Stimulated activated CD4-positive, alpha-beta T cell treated with anti-CD3 and anti-CD28 coated beads, Interleukin-1b, Interleukin-23, amount 100 ng/mL, for 24 hours (primary cell): ENCODE measurements at places on chromosomes 6 and 20.

DNA sequence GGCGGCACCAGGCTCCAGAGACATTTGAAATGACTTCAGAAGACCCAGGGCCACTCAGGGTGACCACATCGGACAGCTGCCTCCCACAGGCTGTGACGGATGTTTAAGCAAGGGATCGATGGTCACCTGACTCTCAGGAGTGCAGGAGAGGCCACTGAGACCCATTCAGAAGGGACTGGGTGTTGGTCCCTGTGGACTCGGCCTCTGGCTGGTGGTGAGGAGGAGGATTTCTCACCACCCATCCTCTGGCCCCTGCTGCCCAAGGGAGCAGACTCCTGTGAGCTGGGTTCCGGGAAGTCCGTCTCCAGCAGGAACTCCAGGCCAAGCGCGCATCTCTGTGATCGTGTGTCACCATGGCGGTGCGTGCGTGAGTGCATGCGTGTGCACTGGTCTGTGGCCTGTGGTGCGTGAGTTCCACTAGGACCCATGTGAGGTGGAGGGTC, 25.5 kb downstream of the NPEPL1 start:
- no peak for DNase-seq

- DNase-seq, result no peak
Measured at GRCh38 chr6:90477366-90477765, 109.5 kb downstream of the MAP3K7 start.

- no peak for DNase-seq
Measured at GRCh38 chr6:111700135-111700690, 94.5 kb upstream of the TRAF3IP2 start.

GRCh38 chr6:56659721-56660380, 17.2 kb upstream of the DST start:
- no peak for DNase-seq

- no peak for DNase-seq
Measured at GRCh38 chr20:60096166-60096565, 137.9 kb downstream of the CDH26 start.

DNA sequence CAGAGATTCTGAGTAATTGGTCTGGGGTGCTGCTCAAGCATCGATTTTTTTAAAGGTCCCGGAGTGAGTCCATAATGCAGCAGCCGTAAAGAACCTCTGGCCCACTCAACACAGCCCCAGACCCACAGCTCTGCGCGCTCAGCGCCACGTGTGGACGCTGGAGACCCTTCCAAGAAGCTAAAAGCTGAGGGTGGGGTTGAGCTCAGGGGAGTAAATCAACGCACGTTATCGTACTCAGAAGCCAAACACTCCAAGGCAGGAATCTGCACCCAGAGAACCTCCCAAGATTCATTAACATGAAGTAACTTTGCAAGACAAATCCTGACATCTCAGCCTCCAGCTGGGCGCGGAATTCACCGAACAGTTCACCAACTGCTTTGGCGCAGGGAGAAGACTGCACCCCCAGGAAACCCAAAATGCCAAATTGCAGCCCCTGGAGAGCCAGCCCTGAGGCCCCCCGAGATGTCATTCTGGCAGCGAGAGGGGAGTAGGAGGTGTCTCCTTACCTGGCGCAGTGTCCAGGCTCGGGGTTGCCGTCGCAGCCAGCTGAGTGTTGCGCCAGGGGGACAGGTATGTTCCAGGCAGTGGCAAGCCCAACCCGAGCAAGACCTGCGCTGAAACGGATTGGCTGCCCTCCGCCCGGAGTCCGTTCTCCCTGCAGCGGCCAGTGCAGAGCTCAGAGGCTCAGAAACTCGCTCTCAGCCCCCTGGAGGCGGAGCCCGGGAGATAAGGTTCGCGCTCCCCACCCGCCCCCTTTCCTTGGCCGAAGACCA, at the start of gene COL21A1:
Gene COL21A1, minus strand, starts transcription at position 700 of the 773 bp plus-strand sequence. CDS start 64,962 bp downstream, outside the sequence.
- no peak for DNase-seq

DNA sequence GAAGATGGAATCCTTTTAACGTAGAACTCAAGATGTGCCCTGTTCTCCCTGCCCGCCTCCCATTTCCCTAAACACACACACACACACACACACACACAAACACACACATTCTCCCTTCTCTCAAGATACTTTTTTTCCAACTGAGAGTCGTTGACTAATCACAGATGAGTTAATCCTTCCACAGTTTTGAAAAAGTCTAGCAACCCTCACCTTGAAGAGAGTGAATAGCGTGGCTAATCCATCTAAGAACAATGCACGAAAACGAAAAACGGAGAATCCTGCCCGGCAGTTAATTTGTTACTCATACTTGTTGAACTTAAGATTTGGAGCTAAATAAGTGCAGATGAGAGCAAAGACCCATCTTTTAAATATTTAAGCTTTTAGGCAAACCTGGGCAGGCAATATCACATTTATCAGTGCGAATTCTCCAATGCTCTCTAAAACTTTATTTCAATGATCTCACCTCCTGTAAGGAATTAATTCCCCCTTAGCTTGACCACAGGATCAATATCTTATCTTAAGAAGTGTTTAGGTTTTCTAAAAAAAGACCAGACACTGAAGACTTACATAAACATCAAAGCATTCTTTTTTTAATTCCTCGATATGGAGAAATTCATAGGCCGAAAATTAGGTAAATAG, 1.1 kb downstream of the AGPAT4 start:
- no peak for DNase-seq

GRCh38 chr6:154337406-154338005, 19.1 kb downstream of the IPCEF1 start:
- DNase-seq, result no peak

DNA sequence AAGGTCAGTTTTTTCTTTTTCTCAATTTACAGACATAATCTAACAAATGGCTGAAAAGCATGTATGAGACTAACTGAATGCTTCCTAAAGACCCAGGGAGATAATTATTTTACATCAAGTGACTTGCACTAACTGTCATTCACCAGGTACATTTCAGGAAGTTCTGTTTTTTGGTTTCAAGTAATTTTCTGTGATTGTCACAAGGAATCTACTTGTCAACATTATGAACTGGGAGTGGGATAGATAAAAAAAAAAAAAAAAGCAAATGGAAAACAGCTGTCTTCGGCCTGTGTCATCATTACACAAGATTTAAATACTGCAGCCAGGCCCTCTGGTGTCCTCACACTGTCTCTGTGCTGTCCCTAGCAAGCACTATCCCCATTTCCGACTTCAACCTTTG, 379.0 kb upstream of the HTR1E start:
- DNase-seq, result no peak

DNA sequence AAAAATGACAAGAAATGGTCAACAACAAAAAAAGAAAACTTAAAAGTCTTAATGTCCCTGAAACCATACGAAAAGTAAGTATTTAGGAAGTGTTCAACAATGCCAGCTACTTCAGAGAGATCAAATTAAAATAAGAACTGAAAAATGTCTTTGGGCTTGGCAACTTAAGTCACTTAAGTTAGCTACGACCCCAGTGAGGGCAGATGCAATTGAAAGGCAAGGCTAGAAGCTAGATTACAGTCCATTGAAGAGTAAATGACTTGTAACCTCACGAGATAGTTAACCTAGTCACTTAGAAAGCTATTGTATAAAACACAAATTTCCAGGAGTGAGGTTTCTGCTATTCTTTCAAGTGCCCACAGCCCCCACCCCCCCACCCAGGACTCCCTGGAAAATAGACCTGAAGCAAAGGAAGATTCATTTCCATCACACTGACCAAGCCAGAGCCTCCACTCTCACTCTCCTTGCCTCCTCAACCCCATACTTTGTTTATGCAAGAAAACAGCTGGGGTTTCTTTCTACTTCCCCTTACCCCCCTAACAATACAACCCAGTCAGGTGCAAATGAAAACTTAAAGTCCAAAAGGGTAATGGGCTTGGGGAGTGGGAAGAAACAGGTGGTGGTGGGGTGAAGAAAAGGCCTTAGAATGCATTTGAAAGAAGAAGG, 14.6 kb downstream of the RTN4IP1 start:
- no peak for DNase-seq

- no peak for DNase-seq
Measured at GRCh38 chr6:123810948-123811347, 7.3 kb downstream of the NKAIN2 start.

- no peak for DNase-seq
Measured at GRCh38 chr20:21508230-21509078, 5.4 kb downstream of the NKX2-2 start.

DNA sequence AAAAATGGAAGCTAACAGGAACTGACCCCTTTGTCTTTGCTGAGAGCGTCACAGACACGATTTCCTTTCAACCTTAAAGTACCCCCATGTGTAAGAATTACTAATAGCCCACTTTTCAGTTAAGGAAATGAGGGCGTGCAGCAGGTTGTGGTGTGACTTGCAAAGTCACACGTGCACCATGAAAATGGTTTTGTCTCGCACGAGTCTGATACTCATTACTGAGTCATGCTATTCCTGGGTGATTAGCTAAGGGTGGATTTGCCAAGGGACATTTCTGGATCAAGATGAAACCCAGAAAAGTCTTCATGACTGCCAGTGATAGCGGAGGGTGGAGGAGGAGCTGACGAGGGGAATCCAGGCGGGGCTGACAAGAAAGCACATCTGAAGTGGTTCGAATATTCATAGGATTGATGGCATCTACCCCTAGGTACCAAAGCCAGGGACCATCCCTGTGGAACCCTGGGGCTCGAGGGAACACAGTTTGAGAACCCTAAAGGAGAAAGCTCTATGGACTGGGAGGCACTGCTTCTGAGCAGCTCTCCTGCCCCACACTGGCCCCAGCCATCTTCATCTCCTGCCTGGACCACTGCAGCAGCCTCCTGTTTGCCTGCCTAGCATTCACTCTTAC, 12.1 kb upstream of the NFATC2 start:
- DNase-seq, result no peak

DNA sequence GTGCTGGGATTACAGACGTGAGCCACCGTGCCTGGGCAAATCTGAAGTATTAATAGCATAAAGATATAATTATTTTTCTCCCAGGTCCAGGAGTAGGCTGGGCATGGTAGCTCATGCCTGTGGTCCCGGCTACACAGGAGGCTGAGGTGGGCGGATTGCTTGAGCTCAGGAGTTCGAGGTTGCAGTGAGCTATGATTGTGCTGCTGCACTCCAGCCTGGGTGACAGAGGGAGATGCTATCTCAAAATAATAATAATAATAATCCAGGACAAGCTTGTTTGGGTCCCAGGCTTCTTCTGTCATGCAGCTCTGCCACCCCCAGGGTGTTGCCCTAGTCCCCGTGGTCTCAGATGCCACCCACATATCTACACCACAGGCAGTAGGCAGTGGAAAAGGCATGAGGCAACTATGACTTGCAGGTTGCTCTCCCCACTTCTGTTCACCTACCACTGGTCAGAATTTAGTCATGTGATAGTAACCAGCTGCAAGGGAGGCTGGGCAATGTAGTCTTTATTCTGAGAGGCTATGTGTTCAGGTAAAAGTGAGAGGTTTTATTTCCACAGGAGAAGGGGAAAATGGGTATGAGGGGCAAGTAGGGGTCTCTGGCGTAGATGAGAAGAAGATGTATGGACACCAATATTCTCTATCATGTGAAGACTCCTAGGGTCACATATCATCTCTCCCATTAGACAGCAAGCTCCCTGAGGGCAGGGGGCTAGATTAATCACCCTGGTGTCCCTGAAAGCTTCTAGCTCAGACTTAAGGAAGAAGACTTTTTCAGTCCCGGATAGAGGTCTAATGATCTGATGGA, 25.7 kb downstream of the TCF15 start:
- no peak for DNase-seq

DNA sequence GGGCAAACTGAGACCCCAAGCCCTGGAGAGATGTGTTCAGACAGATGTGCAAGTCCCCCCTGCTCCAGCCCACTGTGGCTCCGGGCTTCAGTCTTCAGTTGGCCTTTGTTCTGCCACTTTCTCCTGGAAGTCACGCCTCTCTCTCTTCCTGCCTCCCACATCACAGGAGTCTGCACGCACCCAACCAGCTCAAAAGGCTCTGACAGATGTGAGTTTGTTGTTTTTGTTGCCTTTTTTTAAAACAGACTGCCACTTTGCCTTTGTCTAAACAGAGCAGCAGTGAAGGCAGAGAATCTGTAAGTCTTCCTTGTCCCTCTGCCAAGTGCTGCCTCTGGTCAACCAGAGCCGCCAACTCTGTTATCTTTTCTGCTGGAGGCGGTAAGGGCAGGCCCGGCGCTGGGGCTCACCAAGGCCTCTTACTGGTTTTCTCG, 149.7 kb downstream of the TFAP2C start:
- no peak for DNase-seq

DNA sequence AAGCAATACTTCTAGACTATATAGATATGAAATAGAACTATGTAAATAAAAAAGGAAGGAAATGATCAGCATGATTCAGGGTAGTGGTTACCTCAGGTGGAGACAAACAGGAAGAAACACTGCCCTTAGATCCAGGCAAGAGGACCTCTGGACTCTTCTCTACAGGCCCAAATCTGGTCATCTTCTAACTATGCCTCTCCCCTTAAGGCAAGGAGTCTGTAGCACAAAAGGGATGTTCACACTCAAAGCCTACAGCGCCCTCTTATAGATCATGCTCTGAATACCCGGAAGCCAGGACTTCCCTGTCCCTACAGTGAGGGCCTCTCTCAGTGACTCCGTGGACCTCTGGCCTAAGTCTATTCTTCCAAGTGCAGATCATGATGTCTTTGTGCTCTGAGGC, 30.4 kb upstream of the HIVEP2 start:
- no peak for DNase-seq

- DNase-seq, result no peak
Measured at GRCh38 chr6:86357877-86358276, 579.5 kb upstream of the HTR1E start.

DNA sequence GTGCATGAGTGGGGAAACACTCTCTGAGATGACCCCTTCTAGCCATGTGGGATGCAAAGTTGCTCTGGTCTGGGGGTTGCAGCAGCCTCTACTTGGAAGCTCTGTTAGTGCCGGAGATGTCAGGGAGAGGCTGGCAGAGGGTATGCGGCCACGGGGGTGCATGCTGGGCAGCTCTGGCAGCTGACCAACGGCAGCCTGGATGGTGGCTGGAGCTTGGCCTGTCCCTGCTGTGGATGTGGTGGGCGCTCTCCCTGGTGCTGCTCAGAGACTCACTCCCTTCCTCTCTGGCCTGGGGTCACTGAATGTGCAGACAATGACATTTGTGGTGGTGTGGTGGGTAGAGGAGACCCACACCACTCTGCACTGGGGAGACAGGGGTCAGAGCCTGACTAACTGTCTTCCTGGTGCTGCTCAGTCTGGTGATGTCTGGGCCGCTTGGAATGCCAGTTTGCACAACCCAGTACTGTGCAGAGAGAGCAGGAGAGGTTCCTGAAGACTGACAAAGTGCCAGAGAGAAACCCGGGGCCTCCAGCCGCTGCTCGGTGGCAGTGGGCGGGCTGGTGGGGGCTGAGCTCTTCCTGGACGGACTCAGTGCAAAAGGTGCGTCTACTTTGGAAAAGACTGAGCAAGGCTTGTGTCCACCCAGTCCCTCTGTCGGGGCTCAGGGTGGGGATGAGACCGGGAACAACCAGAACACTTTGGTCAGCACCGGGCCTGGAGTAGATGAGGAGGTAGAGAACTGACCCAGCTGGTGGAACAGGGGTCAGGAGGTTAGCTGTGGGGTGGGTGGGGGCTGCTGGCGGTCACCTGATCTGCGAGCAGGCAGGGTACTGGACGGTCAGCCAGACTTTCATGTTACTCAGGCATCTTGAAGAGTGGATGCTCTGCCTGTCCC, 2.7 kb downstream of the MYT1 start:
- DNase-seq, result no peak

- no peak for DNase-seq
Measured at GRCh38 chr20:18496042-18496441, 983 bp downstream of the RBBP9 start.
